ENCODE measurements at places on chromosomes 7 and 10.

- no peaks in the 10 kb centered on the region for H3K36me3 ChIP-seq
- peak overlapping the region; percentile 99 for H3K4me3 ChIP-seq
- no peak for DNase-seq
- peaks cover 16% of the 10 kb centered on the region for H3K4me1 ChIP-seq
Measured at GRCh38 chr10:3066317-3067117, 831 bp upstream of the PFKP start.

GRCh38 chr7:44471850-44472249 lies 18.6 kb downstream of the NUDCD3 start:
- no peak overlapping the region for H3K4me3 ChIP-seq
- peaks cover 42% of the 10 kb centered on the region for H3K4me1 ChIP-seq
- no peaks in the 10 kb centered on the region for H3K27me3 ChIP-seq
- H3K36me3 ChIP-seq: peaks cover 8% of the 10 kb centered on the region

DNA sequence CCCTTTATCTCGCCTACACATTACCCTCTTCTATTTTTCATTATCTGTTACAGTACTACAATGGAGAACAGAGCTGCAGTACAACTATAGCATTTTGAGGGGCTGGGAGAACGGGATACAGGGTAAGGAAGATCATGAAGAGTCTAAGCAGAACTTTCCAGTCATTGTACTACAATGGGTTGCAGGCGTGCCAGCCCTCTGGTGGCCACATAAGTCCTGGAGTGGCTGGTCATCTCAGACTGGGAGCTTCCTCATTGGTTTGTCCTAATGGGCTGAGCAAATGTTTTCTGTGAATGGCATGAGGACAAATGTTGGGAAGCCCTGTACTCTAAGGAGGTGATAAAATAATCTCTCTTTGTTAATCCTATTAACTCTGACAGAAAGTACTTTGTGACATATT lies 33.0 kb downstream of the TMEM106B start:
- H3K4me3 ChIP-seq: no peak overlapping the region
- H3K27ac ChIP-seq: no peak overlapping the region
- no peaks in the 10 kb centered on the region for H3K36me3 ChIP-seq
- H3K4me1 ChIP-seq: no peaks in the 10 kb centered on the region

GRCh38 chr7:128919241-128919640 lies 8.7 kb upstream of the KCP start:
- H3K36me3 ChIP-seq: no peaks in the 10 kb centered on the region
- H3K27me3 ChIP-seq: no peaks in the 10 kb centered on the region
- H3K4me1 ChIP-seq: peaks cover 5% of the 10 kb centered on the region
- no peak overlapping the region for H3K27ac ChIP-seq
- no peak overlapping the region for H3K4me3 ChIP-seq

DNA sequence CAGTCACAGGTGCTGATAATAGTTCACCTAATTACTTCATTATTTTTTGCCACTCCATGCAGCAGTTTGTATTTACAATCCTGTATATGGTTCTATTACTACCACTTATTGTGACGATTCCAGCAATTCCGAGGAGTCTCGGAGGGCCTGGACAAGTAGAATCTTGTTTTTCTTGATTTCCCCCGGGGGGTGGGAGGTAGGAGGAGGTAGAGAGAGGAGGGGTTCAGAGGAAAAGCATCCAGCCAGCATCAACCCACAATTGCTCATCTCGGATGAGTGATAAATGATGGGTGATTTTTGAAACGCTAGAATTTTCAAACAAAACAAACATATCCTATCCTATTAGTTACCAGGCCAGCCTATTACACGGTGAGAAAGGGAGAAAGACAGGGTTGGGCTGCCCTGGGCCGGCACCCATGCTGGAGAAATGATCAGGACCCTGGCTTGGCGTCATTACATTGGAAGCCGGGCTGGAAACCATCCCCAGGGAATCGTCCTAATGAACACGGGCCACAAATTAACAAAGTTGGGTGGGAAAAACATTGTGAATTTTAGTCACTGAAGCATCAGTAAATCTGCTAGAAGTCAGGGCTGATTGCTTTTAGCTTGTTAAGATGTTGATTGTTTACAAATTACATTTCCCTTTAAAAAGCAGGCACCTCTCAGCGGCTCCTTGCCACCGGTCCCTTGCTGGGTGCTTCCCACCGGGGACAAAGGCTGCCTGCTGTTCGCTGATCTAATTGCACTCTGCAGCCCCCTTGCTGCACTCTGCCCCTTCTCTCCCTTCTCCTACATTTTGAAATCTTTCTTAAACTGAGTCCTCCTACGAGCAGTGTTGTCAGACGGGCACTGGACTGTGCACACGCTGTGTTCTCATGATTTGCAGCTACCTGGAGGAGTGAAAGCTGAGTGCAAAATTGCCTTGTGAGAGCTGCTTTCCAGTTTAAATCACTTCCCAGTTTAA lies 95.5 kb downstream of the FAM204A start:
- no peak overlapping the region for H3K4me3 ChIP-seq
- H3K36me3 ChIP-seq: no peaks in the 10 kb centered on the region
- no peak for DNase-seq
- no peak overlapping the region for H3K27ac ChIP-seq
- H3K27me3 ChIP-seq: no peaks in the 10 kb centered on the region

DNA sequence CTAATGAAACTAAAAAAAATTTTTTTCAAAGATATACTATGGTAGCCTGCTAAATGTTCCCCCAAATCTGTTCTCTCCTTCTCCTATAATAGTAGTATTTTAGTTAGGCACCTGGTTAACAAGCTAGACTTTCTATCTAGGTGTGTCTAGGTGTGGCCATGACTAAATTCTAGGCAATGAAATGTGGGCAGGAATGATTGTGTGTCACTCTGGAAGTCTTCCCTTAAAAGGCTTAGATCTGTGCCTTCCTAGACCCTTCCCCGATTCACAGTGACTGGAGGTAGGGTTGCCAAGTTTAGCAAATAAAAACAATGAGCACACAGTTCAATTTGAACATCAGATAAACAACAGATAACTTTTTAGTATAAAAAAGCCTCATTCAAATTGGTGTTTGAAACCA lies 8.3 kb upstream of the ARHGAP21 start:
- H3K36me3 ChIP-seq: no peaks in the 10 kb centered on the region
- no peak for DNase-seq
- H3K4me3 ChIP-seq: no peak overlapping the region

Measured in thoracic aorta (tissue), 2 donors.